ENCODE measurements at places on chromosomes 16 and 17.

- no peak for DNase-seq
Measured at GRCh38 chr17:57113656-57114055, 28.6 kb downstream of the AKAP1 start.

DNA sequence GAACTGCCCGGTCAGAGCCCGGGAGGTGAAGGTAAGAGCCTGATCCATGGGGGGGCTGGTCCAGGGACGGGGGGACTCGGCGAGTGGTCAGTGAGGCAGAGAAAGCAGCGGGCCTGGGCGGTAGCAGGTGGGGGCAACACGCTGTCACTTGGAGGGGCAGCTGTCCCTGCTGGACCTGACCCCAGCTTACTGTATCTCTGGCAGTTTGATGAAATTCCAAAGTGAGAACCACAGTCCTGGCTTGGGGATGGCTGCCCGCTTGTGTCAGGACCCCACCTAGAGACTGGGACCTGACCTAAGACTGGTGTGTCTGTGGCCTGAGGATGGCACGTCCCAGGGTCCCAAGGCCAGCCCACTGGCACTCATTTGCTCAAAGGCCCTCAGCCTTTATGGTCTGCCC is 35.1 kb upstream of the KSR1 start:
- DNase-seq = no peak

DNA sequence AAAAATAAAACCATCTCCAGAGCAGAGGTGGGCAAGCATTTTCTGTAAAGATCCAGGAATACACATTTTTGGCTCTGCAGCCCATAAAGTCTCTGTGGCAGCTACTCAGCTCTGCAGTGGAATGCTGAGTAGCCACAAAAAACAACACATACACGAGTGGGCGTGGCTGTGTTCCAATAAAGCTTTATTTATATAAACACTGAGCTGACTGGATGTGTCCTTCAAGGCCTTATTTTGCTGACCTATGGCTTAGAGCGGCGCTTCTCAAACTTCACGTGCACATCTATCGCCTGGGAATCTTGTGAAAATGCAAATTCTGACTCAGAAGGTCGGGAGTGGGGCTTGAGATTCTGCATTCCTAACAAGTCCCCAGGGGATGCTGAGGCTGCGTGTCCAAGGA is 39.7 kb downstream of the XYLT1 start:
- DNase-seq = no peak

- no peak for DNase-seq
Measured at GRCh38 chr17:4177806-4178205, 34.8 kb downstream of the CYB5D2 start.

GRCh38 chr16:75337430-75337829 is 86.0 kb upstream of the BCAR1 start:
- no peak for DNase-seq

- no peak for DNase-seq
Measured at GRCh38 chr17:78935419-78936323, 10.5 kb upstream of the TIMP2 start.

GRCh38 chr16:56641166-56641565 is 2.7 kb downstream of the MT1A start:
- no peak for DNase-seq

DNA sequence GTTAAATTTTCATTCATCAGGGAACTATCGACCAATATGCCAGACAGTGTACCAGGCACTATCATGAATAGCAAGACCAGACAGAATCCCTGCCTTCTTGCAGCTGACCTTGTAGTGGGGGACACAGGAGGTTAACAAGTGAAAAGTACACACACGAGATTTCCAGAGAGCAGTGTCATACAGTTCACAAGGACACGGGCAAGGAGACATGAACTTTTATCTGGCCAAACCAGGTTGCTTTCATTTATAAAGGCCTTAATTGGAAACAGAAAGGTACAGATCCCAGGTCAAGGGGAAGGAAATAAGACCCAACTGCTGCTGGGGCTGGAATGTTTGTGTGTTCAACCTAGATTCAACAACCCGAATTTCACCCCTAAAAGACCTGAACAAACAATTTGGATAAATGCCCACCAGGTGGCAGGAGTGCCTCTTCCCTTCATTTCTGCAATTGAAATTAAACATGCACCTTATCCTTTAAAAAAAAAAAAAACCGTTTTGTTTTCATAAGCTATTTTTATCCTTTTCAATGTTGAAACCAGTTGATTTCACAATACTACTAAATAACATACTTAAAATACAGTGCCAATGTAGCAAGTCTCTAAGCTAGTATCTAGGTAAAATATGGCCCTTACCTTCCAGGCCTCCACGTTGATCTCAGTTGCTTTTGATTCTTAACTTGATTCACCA is 65.9 kb downstream of the EMP2 start:
- peak; percentile 70 for DNase-seq

DNA sequence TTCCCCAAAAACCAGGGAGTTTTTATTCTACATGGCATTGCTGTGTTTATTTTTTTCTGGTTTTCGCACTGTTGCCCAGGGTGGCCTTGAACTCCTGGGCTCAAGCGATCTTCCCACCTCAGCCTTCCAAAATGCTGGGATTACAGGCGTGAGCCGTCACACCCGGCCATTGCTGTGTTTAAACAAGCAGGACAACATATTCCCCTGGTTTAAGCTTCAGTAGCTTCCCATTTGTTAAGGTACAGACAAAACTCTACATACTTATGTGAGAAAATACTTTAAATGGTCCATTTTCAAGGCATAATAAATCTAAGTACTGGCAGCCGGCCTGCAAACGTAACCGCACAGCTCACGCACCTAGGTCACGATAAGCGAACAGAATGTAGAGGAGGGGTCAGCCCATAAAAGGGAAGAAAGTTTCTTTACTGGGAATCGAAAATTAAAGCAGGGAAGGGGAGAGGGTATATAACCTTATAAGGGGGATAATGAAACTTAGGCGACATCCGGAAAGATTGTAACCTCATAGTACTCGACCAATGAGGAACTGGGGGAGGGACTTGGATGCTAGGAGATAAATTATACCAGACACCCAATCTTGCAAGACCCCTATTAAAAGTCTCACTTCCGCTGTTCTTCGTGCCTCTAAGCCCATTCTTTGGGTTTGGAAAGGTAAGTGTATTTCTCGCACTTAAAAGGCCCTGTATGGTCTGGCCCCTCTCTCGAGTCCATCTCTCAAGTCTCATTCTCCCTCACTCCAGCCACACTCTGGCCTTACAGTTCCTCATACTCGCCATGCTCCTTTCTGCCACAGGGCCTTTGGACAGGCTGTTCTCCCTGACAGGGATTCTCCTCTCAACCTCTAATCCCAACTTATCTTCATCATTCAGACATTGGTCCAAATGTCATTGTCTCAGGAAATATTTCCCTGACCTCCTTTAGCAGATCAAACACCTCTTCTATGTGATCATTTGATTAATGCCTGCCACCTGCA is 59.2 kb downstream of the TEX14 start:
- DNase-seq = no peak

- no peak for DNase-seq
Measured at GRCh38 chr17:40333781-40334448, 24.9 kb downstream of the RARA start.

- no peak for DNase-seq
Measured at GRCh38 chr16:10889855-10890254, 12.9 kb downstream of the CIITA start.

- DNase-seq = peak; percentile 84
Measured at GRCh38 chr17:19766421-19767270, 18.5 kb upstream of the ALDH3A1 start.

GRCh38 chr17:81086789-81087551 is 52.0 kb downstream of the BAIAP2 start:
- DNase-seq = no peak

- DNase-seq = no peak
Measured at GRCh38 chr16:13120091-13120490, 218.7 kb downstream of the SHISA9 start.

- no peak for DNase-seq
Measured at GRCh38 chr17:49787884-49788477, 500 bp upstream of the KAT7 start.

- no peak for DNase-seq
Measured at GRCh38 chr17:8087952-8088230, 375 bp upstream of the ALOX12B start.

DNA sequence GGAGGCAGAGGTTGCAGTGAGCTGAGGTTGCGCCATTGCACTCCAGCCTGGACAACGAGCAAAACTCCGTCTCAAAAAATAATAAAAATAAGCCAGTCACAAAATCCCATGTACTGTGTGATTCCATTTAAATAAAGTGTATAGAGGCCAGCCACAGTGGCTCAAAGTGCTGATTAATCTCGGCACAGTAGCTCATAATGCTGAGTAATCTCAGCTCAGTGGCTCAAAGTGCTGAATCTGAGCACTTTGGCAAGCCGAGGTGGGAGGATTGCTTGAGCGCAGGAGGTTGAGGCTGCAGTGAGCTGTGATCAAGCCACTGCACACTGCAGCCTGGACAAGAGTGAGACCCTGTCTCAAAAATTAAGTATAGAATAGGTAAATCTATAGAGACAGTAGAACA is 4.9 kb downstream of the TMED6 start:
- DNase-seq = no peak

- no peak for DNase-seq
Measured at GRCh38 chr17:74231928-74232907, 18.8 kb downstream of the TTYH2 start.

GRCh38 chr16:85908889-85909589 is 10.1 kb downstream of the IRF8 start:
- DNase-seq = no peak

DNA sequence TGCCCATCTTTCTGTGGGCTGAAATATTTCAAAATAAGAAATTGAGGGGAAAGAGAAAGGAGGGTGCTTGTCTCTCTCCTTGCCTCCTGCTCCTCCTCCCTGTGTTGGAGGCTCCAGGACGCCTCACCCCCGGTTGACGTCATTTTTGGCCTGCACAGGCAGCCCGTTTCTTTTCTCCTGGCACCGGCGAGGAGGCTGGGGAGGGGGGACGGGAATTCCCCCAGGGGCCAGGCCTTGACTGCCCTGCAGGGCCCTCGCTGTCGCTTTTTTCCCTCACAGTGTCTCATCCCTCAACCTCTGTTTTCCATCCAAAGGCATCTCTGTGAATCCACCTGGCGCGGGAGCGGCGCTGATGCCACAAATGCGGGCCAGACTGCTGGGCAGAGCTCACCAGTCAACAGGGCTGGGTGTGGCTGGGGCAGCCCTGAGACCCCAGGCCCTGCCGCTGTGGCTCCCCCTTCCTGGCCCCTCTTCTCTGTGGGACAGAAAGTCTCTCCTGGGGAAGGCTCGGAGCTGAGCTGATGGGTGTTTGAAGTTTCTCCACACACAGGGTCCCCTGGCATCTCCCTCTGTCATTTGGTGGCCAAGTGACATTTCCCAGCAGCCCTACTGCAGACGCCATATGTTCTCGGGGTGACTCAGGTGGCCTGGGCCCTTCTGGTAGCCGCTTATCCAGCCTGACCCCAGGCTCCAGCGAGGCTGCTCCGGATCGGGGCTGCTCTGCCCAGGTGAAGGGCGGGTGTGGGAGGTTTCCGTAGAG is 16.0 kb downstream of the CENPX start:
- DNase-seq = no peak

GRCh38 chr16:1991135-1991551 is 1.4 kb downstream of the SYNGR3 start:
- peak; percentile 78 for DNase-seq

DNA sequence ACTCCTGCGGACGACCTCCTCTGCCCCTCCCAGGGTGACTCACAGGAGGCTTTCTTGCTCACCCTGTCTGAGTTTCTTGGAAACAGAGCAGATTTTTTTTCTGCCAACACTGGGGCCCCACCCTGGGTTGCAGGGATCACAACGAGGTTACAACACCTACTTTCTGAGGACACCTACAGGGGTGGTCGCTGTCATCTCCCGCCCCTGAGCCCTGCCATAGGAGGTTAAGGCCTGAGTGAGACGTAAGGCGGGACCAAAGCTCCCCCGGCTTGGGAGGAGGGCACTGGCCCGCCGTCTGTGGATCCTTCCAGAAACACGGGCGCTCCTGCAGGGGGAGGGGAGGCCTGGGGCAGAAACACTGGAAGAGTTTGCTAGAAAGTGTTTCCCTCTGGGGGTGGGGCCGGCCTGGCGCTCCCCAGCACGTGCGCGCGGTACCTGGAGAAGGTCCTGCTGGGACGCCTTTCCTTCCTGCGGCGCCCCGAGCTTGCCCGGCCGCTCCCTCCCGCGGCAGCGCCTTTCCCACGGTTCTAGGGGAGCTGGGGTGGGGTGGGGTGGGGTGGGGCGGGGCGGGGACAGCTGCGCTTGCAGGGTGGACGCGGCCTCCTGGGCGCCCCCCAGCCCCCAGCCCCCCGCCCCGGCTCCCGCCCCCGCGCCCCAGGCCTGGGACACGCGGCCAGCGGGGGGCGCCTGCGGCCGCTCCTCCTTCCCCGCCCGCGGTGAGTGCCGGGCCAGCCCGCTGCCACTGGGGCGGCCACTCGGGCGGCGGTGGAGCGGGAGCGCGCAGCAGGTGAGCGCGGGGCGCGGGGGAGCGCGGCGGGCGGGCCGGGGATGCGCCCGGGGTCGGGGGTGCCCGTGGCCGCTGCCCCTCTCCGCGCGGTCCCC is 20.7 kb upstream of the ADCY7 start:
- peak; percentile 96 for DNase-seq
